Suppressor macrophage (primary cell): ENCODE measurements at places on chromosomes 7 and 10.
A peak's percentile ranks its signal among the peaks of the same experiment; 100 is the strongest.

DNA sequence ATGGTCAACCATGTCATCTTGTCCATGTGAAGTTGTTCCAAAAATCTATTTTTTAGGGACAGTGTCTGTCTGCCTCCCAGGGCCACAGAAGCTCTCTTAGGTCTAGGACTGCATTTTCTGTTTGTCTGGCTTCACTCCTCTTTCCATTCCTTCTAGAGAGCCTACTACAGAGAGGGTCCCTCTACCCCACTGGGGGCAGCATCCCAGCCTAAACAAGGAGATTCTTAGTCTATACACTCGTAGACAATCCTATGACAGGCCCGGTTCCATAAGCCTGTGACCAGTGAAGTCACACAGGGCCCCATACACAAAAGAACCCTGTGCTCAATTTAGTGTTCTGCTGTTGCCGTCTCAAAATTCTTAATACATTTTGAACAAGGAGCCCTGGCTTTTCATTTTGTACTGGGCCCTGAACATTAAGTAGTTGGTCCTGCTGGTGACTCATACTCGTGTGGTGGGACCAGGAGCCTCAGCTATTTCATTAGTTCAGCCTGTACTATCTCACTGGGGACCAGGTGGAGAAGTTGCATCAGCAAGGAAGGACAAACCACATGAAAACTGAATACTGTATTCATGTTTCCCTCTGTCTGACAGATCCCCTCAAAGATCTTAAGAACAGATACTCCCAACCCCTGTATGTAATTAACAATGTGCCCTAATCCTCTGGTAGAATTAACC is 23.5 kb upstream of the FAM180A start:
- no peak for DNase-seq

- DNase-seq, result no peak
Measured at GRCh38 chr7:78176171-78176570, 377.6 kb downstream of the PHTF2 start.

GRCh38 chr10:82335831-82336230 is 460.8 kb downstream of the NRG3 start:
- DNase-seq, result no peak

DNA sequence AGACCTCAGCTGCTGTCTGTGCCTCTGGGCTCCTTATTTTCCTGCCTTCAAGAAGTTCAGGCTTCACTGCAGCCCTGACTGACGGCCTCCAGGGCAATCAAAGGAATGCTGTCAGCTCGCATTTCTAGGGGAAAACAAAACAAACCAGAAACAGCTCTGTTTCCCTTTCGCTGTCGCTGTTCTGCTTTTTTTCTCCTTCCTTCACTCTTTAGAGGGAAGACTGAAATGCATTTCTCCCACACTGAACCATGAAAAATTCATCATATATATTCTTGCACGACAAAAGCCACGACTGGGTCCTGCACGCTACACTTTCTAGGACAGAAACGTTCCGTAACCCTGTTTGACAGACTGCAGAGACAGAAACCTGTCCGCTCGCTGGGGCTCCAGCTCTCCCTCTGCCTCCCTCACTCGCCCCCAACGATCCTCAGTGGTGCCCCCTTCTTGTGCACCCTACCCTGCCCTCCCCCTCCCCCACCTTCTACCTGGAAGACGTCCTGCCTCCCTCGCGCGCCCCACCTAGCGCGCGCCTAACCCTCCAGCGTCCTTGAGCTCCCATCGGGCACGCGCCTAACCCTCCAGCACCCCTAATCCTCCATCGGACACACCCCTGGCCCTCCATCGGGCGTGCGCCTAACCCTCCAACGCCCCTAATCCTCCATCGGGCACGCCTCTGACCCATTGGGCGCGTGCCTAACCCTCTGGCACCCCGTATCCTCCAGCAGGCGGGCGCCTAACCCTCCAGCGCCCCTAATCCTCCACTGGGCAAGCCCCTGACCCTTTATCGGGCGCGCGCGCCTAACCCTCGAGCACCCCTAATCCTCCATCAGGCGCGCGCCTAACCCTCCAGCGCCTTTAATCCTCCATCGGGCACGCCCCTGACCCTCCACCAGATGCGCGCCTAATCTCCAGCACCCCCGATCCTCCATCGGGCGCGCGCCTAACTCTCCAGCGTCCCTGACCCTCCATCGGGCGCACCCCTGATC is 37.1 kb downstream of the SVOPL start:
- DNase-seq, result peak; percentile 12

- DNase-seq, result no peak
Measured at GRCh38 chr10:50653142-50653541, 29.4 kb upstream of the SGMS1 start.

DNA sequence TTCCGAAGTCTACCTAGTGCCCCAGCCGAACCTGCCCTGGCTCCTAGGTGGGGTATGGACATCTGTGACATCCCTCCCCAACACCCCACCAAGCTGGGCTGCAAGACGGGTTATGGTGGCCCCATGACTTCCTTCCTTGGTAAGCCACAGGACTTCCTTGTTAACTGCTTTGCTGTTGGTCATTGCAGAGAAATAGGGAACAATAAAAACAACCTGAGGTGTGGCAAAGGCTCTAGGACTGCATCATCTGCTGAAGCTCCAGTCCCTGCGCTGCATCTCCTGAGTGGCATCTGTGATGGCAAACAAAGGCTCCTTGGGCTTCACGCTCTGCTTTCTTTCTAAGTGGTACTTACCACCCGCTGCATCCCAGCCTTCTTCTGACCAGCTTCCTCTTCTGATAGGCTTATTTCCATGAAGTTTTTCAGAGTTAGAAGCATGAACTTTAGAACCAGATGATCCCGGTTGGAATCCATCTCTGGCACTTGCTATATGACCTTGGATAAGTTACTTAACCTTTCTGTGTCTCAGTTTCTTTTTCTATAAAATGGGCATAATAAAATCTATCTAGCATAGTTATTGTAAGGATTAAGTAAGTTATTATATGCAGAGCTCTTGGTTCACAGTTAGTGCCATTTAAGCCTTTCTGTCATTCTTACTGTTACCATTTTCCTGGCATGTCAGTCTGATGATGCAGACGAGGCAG is 216.8 kb downstream of the RPS24 start:
- peak; percentile 86 for DNase-seq

- peak; percentile 51 for DNase-seq
Measured at GRCh38 chr7:80918399-80918798, 452 bp downstream of the SEMA3C start.

DNA sequence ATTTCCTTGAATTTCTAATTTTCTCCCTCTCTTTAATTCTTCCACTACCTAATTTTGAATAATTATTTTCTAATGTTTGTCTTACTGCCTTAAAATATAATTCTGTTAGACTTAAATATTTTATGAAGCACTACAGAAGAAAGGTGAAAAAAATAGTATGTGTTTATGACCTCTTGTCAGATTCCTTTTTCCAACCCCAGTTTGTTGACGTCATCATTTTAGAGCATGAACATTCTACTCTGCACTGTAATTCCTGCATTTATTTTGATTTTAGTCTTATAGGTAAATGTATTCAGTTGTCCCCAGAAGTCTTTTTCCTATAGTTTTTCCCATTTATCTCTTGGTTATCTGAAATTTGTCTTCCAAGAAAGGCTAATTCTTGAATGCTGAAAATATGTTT is 468.1 kb downstream of the SORCS3 start:
- no peak for DNase-seq

DNA sequence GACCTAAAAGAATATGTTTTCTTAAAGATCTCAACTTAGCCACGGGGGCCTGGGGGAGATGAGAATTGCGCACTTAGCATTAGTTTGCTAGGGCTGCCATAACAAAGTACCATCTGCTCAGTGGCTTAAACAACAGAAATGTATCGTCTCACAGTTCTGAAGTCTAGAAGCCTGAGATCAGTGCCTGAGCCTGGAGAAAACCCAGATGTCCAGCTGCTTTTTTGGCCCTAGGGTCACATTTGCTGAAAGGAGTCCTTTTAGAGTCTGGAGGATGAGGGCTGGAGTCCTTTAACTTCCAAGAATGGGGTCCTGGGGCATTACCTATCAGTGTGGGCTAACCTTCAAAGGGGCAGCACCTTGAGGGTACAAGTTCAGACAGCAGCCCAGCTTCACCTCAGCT is 48.2 kb downstream of the SMURF1 start:
- no peak for DNase-seq

DNA sequence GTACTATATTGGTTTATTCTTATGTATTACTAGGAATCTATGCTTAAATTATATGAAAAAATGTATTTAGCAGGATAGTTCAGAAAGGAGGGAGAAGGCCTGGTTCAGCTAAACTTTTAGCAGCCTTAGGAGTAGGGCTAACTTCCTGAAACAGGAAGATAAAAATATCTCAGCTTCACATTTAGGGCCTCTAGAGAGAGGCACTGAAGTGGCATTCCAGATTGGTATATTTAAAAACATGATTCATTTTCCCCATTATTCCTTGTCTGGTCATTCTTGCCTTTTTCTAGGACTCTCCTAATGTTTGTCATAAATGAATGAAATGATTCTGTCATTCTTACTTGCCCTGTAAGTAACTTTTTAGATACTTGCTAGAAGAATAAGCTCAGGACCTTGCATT is 63.0 kb upstream of the CYP26C1 start:
- peak; percentile 8 for DNase-seq

- DNase-seq, result no peak
Measured at GRCh38 chr7:112152186-112152585, 54.0 kb downstream of the DOCK4 start.
